Hypothalamus (tissue), 51 donors: ENCODE measurements at places on chromosomes 3 and 15.

DNA sequence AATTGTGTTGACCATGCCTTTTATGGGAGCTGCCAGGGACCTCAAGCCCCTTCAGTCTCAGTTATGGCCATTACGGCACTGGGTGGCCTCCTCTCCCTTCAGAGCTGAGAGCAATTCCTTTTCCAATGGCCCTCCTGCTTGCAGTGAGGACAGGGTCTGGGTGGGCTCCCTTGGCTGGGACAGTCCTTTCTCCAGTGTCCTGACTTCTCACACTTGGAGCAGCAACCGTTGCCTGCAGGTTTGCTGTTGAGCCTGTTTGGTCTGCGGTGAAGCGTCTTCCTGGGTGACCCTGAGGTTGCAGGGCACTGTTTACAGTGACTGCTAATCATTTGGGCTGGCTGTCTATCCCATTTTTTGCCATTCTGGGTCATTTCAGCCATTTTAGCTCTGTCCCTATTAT, 3.5 kb upstream of the CCDC80 start:
- DNase-seq, result no peak

DNA sequence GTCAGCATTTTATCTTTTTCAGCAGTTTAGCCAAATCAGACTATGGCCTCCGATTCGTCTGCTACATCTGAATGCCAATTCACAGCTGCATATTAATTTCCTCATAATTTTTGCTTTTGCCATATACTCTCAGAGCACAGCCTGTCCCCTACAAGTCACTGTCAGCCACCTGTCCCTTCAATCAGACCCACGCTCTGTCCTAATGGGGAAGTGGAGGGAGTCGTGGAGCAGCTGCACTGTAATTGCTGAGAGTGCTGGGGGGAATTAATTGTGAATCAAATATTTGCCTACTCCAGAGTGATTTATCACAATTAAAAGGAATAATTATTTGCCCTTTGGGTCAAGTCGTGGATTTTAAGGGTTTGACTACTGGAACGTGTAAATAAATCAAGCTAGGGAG, 75.5 kb downstream of the EBLN2 start:
- DNase-seq, result no peak

GRCh38 chr15:77495838-77496596, 75.3 kb downstream of the HMG20A start:
- DNase-seq, result no peak

DNA sequence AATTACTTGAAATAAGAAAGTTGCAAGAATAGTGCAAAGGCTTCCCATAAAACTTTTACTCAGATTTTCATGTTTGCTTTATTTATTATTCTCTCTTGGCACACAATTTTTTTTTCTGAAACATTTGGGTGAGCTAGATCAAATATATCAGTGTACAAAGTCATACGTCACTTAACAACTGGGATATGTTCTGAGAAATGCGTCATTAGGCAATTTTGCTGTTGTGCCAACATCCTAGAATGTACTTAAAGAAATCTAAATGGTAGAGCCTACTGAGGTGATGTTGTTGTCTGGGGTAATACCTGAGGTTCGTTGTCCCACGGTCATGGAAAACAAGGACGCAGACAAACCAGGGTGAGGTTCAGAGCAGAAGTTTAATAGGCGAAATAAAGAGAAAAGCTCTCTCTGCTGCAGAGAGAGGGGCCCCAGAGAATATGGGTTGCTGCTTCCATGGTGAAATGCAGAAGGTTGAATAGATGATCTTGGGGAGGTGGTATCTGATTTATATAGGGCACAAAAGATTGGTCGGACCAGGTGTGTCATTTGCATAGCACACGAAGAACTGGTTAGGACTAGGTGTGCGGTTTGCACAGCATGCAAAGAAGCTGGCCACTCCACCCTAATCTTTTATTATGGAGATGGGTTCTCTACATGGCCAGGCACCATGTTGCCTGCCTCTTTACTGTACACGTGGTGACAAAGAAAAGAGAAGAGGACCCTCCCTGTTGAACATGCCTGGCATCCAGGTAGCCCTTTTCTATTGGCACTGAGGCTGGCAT, 8.8 kb upstream of the GRAMD1C start:
- DNase-seq, result no peak

- no peak for DNase-seq
Observed at GRCh38 chr3:187919048-187919447, 173.8 kb upstream of the BCL6 start.

DNA sequence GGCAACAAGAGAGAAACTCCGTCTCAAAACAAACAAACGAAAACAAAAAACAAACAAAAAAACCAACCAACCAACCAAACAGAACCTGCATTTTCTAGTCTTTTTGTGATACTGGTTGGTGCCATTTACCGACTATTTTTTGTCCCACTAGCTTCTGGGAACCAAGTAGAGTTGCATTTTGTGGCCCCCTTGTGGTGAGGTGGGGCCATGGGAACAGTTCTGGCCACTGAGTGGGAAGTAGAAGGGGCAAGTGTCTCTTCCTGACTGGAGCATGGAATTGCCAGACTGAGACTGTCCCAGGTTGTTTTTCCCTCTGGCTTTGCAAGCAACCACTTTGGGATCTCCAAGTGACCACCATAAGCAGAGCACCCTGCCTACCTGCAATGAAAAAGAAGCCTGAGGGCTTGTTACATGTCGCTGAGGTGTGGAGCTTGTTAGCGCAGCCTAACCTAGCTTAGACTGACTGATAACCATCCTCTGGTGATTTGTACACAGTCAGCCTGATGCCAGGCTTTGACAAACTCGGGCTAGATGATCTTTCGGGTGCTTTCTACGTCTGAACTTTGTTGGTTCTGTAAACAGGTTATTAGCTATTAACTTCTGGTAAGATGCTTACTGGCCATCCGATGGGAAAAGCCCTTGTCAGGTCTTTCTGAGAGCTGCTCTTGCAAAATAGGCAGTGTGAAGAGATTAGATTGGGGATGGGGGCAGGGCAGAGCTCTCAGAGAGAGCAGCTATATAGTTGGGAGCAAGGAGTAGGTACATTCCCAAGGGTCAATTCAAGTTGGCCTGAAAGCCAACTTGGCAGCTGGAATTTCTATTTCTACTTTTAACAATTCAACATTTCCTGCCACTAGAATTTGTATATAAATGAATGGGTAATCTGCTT, 172.2 kb downstream of the SSR3 start:
- DNase-seq, result no peak

- no peak for DNase-seq
Observed at GRCh38 chr15:39937696-39938095, 3.8 kb downstream of the EIF2AK4 start.
